A549 treated with DMSO at 1 μM for 4 hours (cell line): ENCODE measurements at places on chromosomes 12 and 14. TPM values are rescaled to one million over a fixed set of nuclear protein-coding genes. Genes with fewer than 3 reads are reported as not detected.

C12orf50 gene
- total RNA-seq, result 0.07 to 0.10 TPM (median 0.08 TPM) in 4 of 5 replicates, not detected in the other

C1QL4 gene
- total RNA-seq, result 4.4 to 6.0 TPM (median 4.8 TPM) in 5 replicates

MAP1LC3B2 gene
- 1.1 to 2.2 TPM (median 1.5 TPM) in 5 replicates for total RNA-seq

CPM gene
- 8.1 to 13.4 TPM (median 11.5 TPM) in 5 replicates for total RNA-seq

FZD10 gene
- not detected in 5 replicates for total RNA-seq

SERPINA9 gene
- 0.13 to 0.15 TPM in 2 of 5 replicates, not detected in the others for total RNA-seq

KRT80 gene
- total RNA-seq, result 53.8 to 71.0 TPM (median 63.0 TPM) in 5 replicates

SDS gene
- 0.13 to 0.86 TPM (median 0.48 TPM) in 5 replicates for total RNA-seq

EGLN3 gene
- total RNA-seq, result 3.7 to 6.1 TPM (median 5.1 TPM) in 5 replicates

RPGRIP1 gene
- total RNA-seq, result 0.24 to 0.54 TPM (median 0.26 TPM) in 5 replicates

ANKRD9 gene
- 4.7 to 10.7 TPM (median 8.9 TPM) in 5 replicates for total RNA-seq

ARHGDIB gene
- 0.89 to 1.5 TPM (median 1.0 TPM) in 5 replicates for total RNA-seq

CCDC177 gene
- total RNA-seq, result 0.02 TPM in 1 of 5 replicates, not detected in the others
